ENCODE measurements at places on chromosomes 4 and X.

DNA sequence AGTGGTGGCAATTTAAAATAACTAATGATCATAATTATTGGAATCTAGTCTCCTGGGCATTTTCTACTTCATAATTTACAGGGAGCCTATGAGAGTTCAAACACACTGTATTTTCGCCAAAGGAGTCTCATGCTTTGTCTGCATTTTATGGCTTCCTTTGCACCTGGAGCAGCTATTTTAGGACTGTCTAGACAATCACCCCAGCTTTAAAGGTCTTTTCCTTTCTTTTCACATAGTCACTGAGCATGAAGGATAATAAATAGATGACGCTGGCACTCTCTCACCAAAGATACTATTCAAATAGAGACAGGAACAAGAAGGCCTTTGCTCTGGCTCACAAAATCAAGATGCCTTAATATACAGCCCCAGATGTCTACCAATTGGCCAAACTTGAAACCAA, 43.0 kb downstream of the AMELX start:
- no peak for DNase-seq

DNA sequence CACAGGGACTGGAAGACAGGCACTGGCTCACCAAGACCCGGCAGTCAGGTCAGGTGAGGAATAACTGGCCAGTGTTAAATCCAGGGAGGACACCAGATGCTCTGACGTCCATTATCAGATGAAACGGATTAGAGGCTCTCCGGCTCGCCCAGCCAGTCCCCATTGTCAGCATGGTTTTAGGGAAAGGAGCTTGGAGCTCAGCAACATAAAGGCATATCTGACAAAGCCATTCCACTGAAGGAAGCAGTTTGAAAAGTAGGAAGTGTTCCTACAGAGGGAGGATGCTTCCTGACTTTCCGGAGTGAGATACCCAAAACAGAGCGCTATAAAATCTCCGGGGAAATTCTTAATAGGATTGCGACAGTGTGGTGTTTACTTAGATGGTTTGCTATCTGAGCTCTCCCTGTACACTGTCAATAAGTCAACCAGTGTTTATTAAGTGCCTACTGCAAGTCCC, 14.8 kb downstream of the NDNF start:
- no peak for DNase-seq

DNA sequence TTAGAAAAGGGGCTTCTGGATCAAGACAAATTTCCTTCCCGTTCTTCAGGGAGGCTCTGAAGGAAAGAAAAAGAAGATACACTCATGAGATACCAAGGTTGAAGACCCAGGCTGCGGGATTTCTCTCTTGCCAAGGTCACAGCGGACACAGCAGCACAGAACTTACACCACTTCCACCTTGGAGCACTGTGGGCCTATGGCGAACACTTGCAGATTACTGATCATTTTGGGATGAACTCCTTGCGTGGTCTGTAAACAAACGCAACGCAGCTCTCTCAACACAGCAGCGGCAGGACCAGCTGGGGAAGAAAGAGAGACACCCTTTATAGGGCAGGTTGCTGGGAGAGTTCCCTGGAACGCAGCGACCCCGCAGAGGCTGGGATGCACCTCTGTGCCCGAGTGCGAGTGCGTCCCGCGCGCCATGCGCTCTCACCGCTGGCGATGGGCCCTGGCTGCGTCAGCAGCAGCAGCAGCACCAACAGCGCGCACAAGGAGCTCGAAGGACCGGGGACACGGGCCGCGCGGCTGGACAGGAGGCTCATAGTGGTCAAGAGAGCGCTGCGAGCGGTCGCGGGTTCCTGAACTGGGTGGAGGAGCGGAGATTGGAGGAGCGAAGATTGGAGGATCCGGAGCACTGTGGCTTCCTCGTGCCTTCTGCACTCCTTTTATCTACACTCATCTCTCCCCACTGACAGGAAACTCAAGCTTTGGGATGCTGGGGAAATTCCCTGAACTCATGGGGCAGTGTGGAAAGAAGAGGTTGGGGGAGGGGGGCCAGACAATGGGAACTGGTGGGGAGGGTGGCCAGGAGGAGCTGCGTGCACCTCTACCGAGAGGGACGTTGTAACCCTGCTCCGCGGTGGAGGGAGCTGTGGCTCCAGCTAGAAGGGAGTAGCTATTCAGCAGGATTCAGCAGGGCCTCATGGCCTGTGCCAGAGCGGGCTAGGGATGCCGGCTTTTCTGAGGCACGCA, at the start of gene CXCL5:
TSS of gene CXCL5 (minus strand) at position 638 of the 972 bp plus-strand sequence. CDS start at position 542, 96 bp downstream.
- no peak for DNase-seq

DNA sequence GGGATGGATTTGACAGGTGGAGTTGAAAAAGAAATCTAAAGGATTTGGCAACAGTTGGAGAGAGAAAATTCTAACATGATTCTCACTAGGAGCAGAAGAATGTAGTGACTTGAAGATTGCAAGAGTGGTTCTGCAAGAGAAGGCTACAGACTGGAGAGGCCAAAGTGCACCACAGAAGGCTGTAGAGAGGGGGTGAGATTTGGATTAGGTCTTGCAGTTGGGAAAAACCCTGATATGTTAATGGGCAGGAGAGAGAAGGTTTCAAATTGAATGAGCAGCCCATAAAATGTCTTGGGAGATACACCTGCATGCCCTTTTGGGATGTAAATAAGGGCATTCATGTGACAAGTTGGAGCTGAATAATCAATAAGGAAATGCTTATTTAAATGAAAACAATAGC, 14.7 kb upstream of the VEGFD start:
- DNase-seq = no peak

GRCh38 chrX:46831765-46832327, 5.0 kb upstream of the RP2 start:
- no peak for DNase-seq

DNA sequence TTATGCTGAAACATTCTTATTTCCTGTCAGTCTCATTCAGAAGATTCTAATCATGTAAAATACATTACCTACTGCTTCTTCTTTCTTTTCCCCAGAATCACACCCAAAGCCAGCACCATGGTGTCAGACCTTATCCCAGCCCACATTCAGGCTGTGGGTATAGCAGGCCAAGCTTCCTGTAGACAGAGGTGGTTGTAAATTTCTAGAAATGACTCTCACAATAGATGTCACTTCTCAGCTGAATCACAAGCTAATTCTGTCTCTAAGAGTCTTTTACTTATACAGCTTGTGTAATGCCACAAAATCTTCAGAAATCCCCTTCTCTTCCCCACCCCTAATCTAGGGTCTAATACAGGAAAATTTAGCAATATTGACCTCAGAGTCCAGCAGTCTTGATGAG, 239.6 kb downstream of the PARM1 start:
- DNase-seq = no peak

DNA sequence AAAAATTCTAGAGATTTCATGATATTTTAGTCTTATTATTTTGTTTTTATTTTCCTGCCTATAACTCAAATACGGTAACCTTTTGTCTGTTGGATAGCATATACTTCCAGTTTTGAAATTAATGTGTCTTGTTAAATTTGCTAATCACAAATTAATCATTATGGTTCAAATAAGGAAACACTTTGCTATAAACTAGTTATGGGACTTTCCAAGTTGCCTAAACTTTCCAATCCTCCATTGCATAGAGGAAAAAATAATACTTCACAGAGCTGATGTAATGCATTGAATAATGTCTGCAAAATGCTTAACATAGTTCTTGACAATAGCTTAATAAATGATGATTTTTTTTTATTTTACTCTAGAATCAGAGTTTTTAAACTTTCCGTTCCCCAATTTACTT, 4.7 kb downstream of the GUCY1B1 start:
- no peak for DNase-seq

DNA sequence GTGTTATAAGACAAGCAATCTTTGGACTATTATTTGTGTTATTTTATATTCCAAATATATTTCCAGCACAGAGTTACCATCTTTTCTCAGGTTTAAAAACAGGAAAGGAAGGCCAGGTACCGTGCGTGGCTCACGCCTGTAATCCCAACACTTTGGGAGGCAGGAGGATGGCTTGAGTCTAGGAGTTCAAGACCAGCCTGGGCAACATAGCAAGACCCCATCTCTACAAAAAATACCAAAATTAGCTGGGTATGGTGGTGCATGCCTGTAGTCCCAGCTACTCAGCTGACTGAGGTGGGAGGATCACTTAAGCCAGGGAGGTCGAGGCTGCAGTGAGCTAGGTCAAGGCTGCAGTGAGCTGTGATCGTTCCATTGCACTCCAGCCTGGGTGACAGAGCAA, 140.0 kb downstream of the POLA1 start:
- DNase-seq = no peak

DNA sequence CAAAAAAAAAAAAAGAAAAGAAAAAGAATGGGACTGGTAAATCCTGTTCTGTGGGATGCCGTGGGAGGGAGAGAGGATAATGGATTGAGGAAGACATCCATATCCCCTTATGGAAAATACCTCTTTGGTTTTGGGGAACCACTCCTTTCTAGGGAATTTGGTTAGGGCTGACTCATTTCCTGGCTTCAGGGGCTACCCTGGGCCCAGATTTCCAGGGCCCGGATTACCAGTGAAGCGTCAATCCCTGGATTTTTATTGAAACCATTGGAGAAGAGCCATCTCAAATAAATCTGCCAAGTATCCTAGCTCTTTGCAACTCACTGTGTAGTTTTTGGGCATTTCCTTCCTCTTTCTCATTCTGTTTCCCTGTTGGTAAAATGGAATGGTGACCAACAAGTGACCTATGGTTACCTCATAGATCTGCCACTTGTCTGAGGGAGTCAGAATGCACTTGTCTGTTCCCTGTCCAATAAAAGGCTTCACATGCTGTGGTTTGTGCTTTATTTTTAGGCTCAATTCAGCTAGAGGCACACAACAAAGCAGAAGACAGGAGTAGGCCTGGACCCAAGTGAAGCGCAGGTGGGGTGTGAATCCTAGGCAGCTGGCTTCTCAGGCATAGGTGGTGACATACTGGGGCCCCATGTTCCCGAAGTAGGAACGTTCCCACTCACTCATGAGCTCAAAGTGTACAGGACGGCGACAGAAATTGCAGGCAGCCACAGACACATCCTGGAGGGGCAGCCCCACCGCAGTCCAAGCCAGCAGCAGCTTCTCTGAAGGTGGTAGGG, 8.6 kb downstream of the APEX2 start:
- DNase-seq = no peak

DNA sequence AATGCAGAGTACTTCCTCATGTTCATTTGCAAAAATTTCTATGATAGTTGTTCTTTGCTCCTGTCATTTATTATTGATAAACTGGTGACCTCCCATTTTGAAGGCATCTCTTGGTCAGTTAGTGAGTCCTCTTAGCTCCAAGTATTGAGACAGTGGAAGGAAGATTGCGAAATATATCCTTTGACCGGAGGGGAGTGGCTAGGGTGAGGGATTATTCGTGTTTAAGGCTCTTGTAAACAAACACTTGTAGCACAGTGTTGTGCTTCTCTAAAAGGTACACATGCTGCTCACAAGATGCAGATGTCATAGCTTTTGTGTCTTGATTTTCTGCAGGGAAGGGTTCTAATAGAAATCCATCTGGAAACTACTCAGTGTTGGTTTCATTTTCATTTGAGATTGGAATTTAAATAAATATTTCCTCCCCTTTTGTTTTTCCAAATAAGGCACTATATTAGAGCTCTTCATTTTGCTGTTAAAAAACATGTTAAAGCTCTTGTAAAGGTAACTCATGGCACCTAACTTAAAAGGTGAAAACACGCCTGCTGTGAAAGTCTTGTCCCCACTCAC, 21.8 kb downstream of the TXLNG start:
- no peak for DNase-seq

GRCh38 chrX:65828599-65828998, 161.1 kb downstream of the MSN start:
- DNase-seq = no peak

GRCh38 chr4:114103908-114104307, 124.5 kb upstream of the ARSJ start:
- no peak for DNase-seq

- no peak for DNase-seq
Measured at GRCh38 chrX:18036394-18036793, 175.3 kb upstream of the RAI2 start.

DNA sequence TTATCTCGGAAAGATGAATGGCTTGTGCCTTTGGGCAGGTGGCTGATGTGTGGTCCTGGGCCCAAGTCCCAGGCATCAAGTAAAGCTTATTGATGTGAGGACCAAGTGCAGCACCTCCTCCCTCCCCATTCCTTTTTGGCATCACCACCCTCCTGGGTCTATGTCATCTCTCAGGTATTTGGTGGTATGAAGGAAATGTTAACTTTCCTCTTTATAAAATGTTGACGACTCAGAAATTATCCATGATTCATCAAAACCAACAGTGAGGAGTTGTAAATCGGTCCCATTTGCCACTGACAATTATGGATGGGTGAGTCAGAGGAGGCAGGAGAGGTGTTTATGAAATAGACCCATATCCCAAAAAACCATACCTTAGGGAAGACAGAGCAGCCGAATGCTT, 229.4 kb upstream of the GATB start:
- no peak for DNase-seq

DNA sequence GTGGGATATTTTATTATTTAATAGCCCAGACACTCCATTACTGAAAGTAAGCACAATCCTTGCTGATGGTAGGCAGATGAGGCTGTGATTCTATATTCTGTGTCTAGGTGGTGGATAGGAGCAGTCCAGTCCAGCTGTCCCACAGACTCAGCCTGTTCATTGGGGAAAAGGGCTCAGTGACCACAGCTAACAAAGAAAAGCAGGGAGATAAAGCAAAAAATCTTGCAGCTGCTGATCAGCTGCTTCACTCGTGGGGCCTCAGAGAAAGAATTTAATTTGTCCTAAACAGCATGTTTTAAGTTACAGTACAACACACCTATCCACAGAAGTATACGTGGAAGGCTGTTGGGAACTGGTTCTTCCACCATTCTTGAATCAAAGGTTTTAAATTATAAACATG, 40.7 kb upstream of the ANK2 start:
- no peak for DNase-seq

DNA sequence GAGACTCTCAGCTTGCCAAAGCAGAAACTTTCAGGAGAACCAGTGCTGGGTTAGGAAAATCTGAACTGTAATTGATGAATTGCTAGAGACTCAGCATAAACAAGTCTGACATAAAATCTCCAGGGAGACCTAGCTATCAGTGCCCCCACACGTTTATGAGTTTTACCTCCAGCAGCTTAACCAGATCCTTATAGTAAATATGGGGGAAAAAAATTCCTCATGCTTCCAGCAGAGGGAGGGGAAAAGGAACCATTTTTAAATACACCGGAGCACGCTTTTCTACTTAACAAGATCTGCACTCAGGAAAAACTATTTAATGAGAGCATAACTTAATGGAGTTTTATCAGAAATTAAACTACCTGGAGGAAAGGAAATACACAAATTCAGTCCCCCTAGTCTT, 1040.7 kb upstream of the INTU start:
- peak; percentile 26 for DNase-seq

DNA sequence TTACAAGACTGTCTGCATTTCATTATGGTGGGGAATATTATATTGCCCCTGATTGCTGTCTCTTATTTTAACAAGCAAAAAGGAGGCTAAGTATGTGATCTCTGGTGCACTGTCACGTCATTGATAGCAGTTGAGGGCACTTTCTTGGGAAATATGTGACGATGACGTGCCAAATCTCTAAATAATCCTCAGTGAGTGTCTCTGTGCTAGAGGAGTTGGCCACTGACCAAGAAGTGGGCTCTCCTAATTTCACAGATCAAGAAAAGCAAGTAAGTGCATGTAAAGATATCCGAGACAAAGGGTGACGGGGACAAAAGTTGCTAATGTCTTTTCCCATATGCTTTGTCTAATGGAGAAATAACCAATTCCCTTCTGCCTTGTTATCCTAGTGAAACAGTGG, 487.4 kb upstream of the TENM3 start:
- no peak for DNase-seq

Measured in HEK293T (cell line).